Astrocyte (in vitro differentiated cells and primary cell): ENCODE measurements at places on chromosomes 16 and 17. TPM values are rescaled to one million over a fixed set of nuclear protein-coding genes. Genes with fewer than 3 reads are reported as not detected.

EPOP gene
- 2.4 and 4.1 TPM in 2 replicates for total RNA-seq

CCL7 gene
- not detected in 2 replicates for total RNA-seq

KRTAP17-1 gene
- total RNA-seq = not detected in 2 replicates

TMEM88 gene
- 25.3 and 33.7 TPM in 2 replicates for total RNA-seq

BTBD17 gene
- not detected in 2 replicates for total RNA-seq

HEATR9 gene
- not detected in 2 replicates for total RNA-seq

ARL5C gene
- not detected in 2 replicates for total RNA-seq

ETV4 gene
- 10.6 and 11.4 TPM in 2 replicates for total RNA-seq

DNA sequence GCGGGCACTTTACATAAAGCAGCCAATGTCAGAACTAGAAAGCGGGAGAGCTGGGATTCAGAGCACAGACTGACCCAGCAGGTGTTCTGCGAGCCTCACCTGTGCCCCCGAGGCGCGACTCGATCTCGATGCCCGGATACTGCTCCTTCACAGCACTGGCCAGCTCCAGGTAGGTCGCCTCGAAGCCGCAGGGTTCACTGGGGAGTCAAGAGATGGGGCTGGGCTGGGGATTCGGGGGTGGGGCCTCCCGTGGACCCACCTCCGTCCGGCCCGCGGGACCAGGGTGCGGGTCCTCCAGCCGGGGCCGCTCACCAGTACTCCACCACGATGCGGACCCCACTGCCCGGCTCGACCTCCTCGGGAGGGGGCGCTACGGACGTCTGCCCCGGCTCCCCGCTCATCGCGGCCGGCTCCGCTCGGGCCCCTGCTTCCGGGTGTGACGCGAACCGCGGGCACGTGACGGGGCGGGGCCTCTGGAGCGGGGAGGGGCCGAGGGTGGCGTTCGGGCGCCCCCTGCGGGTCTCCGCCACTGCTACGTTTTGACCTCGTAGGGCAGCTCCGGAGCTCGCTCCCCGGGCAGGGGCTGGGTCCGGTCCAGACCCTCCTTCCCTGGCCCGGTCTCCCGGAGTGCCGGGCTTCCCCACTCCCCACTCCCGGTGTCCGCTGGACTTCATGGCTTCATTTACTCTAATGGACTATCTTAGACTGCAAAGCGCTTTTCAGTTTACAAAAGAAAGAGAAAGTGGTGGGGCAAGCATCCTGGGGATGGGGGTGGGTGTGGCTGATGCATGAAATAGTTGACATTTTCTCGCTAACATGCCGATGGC, at the start of gene MIEN1:
Gene MIEN1, minus strand, starts transcription at position 438 of the 827 bp plus-strand sequence. Its CDS starts 37 bp downstream, at position 401.
- H3K4me3 ChIP-seq = peak within 1 kb of the TSS; percentile 74
- no peaks in the 10 kb centered on the region for H3K27me3 ChIP-seq
- peaks cover 5% of the 10 kb centered on the region for H3K4me1 ChIP-seq
- H3K27ac ChIP-seq = peak within 1 kb of the TSS; percentile 67
- DNase-seq = peak; percentile 30

- H3K4me3 ChIP-seq = no peak overlapping the region
- no peaks in the 10 kb centered on the region for H3K27me3 ChIP-seq
- peaks cover 4% of the 10 kb centered on the region for H3K4me1 ChIP-seq
- no peak for DNase-seq
- no peak overlapping the region for H3K27ac ChIP-seq
Measured at GRCh38 chr17:42118545-42118944, 2.6 kb downstream of the KAT2A start.

GRCh38 chr16:54690710-54691109, 240.0 kb upstream of the IRX5 start:
- H3K4me3 ChIP-seq = no peak overlapping the region
- no peaks in the 10 kb centered on the region for H3K36me3 ChIP-seq
- H3K4me1 ChIP-seq = no peaks in the 10 kb centered on the region
- DNase-seq = no peak
- H3K27me3 ChIP-seq = no peaks in the 10 kb centered on the region

- no peak overlapping the region for H3K27ac ChIP-seq
- H3K4me1 ChIP-seq = no peaks in the 10 kb centered on the region
- DNase-seq = no peak
Measured at GRCh38 chr16:14640538-14640937, 7.8 kb downstream of the BFAR start.

GRCh38 chr16:75075688-75076268, 40.8 kb downstream of the LDHD start:
- no peak for DNase-seq
- H3K36me3 ChIP-seq = no peaks in the 10 kb centered on the region
- no peak overlapping the region for H3K4me3 ChIP-seq
- no peaks in the 10 kb centered on the region for H3K27me3 ChIP-seq
- H3K27ac ChIP-seq = no peak overlapping the region

GRCh38 chr17:4648741-4649140, 7.3 kb upstream of the ALOX15 start:
- H3K36me3 ChIP-seq = no peaks in the 10 kb centered on the region
- no peak overlapping the region for H3K4me3 ChIP-seq
- H3K27ac ChIP-seq = no peak overlapping the region
- no peaks in the 10 kb centered on the region for H3K4me1 ChIP-seq
- peaks cover 33% of the 10 kb centered on the region for H3K27me3 ChIP-seq

DNA sequence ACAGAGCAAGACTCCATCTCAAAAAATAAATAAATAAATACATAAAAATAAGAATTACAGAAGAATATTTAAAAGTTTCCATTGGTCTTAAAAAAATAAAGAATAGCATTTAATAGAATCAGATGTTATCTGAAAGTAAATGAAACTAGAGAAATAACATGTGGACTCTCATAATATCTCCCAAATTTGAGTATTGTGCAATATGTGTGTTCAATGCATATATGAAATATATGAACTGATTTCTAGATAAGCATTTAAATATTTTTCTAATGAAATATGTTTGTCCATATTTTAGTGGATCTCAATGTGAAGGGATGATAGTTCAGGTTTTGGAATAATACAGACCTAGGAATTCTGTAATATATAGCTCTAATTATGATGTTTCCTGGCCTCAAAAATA, 265.9 kb upstream of the PMFBP1 start:
- no peak for DNase-seq
- H3K4me3 ChIP-seq = no peak overlapping the region
- no peaks in the 10 kb centered on the region for H3K4me1 ChIP-seq
- H3K27me3 ChIP-seq = no peaks in the 10 kb centered on the region
- no peaks in the 10 kb centered on the region for H3K36me3 ChIP-seq

DNA sequence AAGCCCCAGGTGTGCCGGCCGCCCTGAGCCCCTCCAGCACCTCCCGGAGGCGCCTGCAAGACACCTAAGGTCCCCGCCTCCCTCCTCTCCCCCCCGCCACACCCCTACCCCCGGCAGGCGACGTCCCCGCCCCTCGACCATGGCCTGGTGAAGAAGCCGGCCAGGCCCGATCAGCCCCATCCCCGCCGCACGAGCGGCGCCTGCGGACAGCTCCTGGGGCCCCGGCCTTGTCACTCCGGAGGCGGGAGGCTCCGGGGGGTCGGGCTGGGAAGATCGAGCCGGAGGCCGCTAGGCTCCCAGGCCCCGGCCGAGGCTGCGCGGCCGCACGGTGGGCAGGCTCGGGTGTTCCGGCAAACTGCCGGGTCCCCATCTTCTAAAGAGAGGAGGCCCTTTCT, 405 bp upstream of the ACE start:
- H3K36me3 ChIP-seq = no peaks in the 10 kb centered on the region
- peaks cover 24% of the 10 kb centered on the region for H3K4me1 ChIP-seq
- H3K27ac ChIP-seq = no peak overlapping the region
- DNase-seq = no peak

- no peak for DNase-seq
- no peaks in the 10 kb centered on the region for H3K36me3 ChIP-seq
- no peaks in the 10 kb centered on the region for H3K27me3 ChIP-seq
- no peak overlapping the region for H3K27ac ChIP-seq
- H3K4me3 ChIP-seq = no peak overlapping the region
- H3K4me1 ChIP-seq = no peaks in the 10 kb centered on the region
Measured at GRCh38 chr16:12573730-12574383, 229.8 kb downstream of the CPPED1 start.

- no peak overlapping the region for H3K4me3 ChIP-seq
- DNase-seq = no peak
- H3K27ac ChIP-seq = no peak overlapping the region
- no peaks in the 10 kb centered on the region for H3K27me3 ChIP-seq
- H3K36me3 ChIP-seq = no peaks in the 10 kb centered on the region
Measured at GRCh38 chr17:74759941-74760340, 11.5 kb downstream of the NHERF1 start.

- no peaks in the 10 kb centered on the region for H3K36me3 ChIP-seq
Measured at GRCh38 chr17:45718791-45719190, 65.3 kb upstream of the CRHR1 start.

- H3K27ac ChIP-seq = no peak overlapping the region
- H3K4me1 ChIP-seq = peaks cover 21% of the 10 kb centered on the region
- H3K4me3 ChIP-seq = no peak overlapping the region
- H3K27me3 ChIP-seq = no peaks in the 10 kb centered on the region
Measured at GRCh38 chr17:62708587-62708986, 81.1 kb downstream of the MRC2 start.

GRCh38 chr17:40168262-40168832, 8.9 kb upstream of the RAPGEFL1 start:
- H3K27me3 ChIP-seq = no peaks in the 10 kb centered on the region
- peaks cover 66% of the 10 kb centered on the region for H3K36me3 ChIP-seq
- H3K4me1 ChIP-seq = peaks cover 7% of the 10 kb centered on the region

DNA sequence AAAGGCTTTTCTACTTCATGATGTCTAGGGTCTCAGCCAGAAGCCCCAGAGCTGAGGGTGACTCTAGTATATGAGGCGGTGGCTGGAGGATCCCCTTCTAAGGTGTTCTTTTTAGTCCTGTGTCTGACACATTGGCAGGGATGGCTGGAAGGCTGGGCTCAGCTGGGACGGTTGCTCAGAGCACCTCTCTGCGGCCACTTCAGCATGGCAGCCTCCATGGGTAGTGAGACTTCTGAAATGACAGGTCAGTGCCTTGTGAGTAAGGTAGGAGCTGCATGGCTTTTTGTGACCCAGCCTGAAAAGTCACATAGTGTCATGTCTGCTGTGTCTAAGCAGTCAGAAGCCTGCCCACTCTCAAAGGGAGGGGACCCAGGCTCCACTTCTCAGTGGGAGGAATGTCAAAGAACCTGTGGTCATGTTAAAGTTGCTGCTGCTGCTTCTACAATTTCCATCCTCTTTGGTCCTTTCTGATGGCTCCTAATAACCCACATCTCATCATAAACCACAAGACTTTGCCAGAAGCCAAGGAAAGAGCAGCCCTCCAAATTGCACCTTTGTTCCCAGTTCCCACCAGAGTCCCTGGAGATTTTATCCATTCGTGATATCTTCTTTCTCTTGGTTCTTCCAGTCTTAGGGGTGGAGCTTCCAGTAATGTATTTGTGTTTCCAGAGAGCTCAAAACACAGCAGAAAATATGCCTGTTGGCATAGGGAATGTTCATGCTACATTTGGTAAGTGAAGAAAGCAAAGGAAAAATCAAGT, 15.4 kb upstream of the KCNG4 start:
- no peak overlapping the region for H3K4me3 ChIP-seq
- no peak overlapping the region for H3K27ac ChIP-seq
- H3K4me1 ChIP-seq = no peaks in the 10 kb centered on the region
- no peak for DNase-seq
- H3K27me3 ChIP-seq = peaks cover 14% of the 10 kb centered on the region
- no peaks in the 10 kb centered on the region for H3K36me3 ChIP-seq

GRCh38 chr17:29010129-29010528, 4.3 kb upstream of the SEZ6 start:
- H3K4me1 ChIP-seq = peaks cover 2% of the 10 kb centered on the region
- H3K36me3 ChIP-seq = no peaks in the 10 kb centered on the region
- H3K27ac ChIP-seq = no peak overlapping the region
- H3K27me3 ChIP-seq = peaks cover 39% of the 10 kb centered on the region
- no peak overlapping the region for H3K4me3 ChIP-seq

- H3K27ac ChIP-seq = no peak overlapping the region
- no peaks in the 10 kb centered on the region for H3K27me3 ChIP-seq
- no peaks in the 10 kb centered on the region for H3K4me1 ChIP-seq
Measured at GRCh38 chr16:19294156-19294649, 8.7 kb downstream of the CLEC19A start.

- peak; percentile 32 for DNase-seq
- H3K27ac ChIP-seq = no peak overlapping the region
- H3K4me1 ChIP-seq = peaks cover 3% of the 10 kb centered on the region
- H3K27me3 ChIP-seq = no peaks in the 10 kb centered on the region
- H3K4me3 ChIP-seq = no peak overlapping the region
- H3K36me3 ChIP-seq = no peaks in the 10 kb centered on the region
Measured at GRCh38 chr17:65564793-65565192, 3.3 kb upstream of the AXIN2 start.

GRCh38 chr17:39593371-39593770, 14.3 kb downstream of the NEUROD2 start:
- H3K4me3 ChIP-seq = no peak overlapping the region
- H3K36me3 ChIP-seq = no peaks in the 10 kb centered on the region
- no peak overlapping the region for H3K27ac ChIP-seq
- H3K27me3 ChIP-seq = peaks cover 52% of the 10 kb centered on the region
- DNase-seq = no peak

GRCh38 chr16:457732-458400, 32.4 kb downstream of the RAB11FIP3 start:
- peaks cover 6% of the 10 kb centered on the region for H3K36me3 ChIP-seq
- H3K27ac ChIP-seq = no peak overlapping the region
- no peaks in the 10 kb centered on the region for H3K4me1 ChIP-seq
- no peaks in the 10 kb centered on the region for H3K27me3 ChIP-seq

GRCh38 chr16:90032674-90033331, 13.5 kb upstream of the DBNDD1 start:
- DNase-seq = peak; percentile 13
- peaks cover 7% of the 10 kb centered on the region for H3K36me3 ChIP-seq
- H3K27me3 ChIP-seq = no peaks in the 10 kb centered on the region
- no peak overlapping the region for H3K27ac ChIP-seq

- H3K4me3 ChIP-seq = no peak overlapping the region
- DNase-seq = no peak
- H3K4me1 ChIP-seq = no peaks in the 10 kb centered on the region
- H3K27ac ChIP-seq = no peak overlapping the region
- no peaks in the 10 kb centered on the region for H3K36me3 ChIP-seq
- H3K27me3 ChIP-seq = no peaks in the 10 kb centered on the region
Measured at GRCh38 chr16:49140618-49141017, 141.0 kb downstream of the CBLN1 start.

GRCh38 chr17:43477832-43478634, 5.7 kb upstream of the DHX8 start:
- no peak overlapping the region for H3K27ac ChIP-seq
- no peak overlapping the region for H3K4me3 ChIP-seq
- no peak for DNase-seq
